ENCODE measurements at places on chromosomes 7 and 10.

- DNase-seq = no peak
These were observed 95.8 kb upstream of the TNS3 start for GRCh38 chr7:47677664-47678063.

DNA sequence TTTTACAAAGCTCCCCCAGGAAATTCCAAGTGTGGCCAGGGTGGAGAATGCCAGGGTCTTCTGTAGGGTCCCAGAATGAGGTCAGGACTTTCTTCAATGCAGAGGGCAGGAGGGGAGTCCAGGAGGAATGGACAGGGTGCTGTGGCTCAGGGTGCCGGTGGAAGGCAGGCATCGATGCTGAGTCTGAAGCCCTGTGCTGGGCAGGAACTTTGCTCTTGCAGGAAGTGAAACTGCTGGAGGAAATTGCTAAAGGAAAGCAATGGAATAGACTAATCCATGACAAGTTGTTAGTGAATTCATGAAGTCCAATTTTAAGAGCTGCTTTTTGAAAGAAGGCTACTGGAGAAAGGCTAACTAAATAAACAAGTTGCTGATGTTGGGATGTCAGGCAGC, 14.8 kb downstream of the PTPRE start:
- DNase-seq = no peak

GRCh38 chr7:12625836-12626235, 55.3 kb downstream of the SCIN start:
- DNase-seq = no peak

DNA sequence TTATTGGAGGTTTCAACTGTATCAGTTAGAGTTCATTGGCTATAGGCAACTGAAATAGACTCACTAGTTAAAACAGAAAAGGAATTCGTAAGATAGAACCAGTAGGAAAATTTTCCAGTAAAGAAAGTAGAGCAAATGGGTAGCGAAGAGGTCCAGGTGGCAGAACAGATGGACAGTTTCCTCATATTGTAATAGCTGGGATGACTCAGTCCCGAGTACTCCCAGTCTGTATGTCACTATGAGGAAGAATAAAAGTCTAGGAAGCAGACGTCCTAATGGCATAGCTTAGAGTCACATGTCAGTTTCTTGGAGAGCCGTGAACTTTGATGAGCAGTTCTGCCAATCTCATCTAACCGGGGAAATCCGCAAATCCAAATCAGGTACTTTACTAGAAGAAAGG, 95.3 kb downstream of the RNF32 start:
- DNase-seq = no peak

GRCh38 chr10:122373721-122374120, 787 bp upstream of the PLEKHA1 start:
- DNase-seq = no peak

DNA sequence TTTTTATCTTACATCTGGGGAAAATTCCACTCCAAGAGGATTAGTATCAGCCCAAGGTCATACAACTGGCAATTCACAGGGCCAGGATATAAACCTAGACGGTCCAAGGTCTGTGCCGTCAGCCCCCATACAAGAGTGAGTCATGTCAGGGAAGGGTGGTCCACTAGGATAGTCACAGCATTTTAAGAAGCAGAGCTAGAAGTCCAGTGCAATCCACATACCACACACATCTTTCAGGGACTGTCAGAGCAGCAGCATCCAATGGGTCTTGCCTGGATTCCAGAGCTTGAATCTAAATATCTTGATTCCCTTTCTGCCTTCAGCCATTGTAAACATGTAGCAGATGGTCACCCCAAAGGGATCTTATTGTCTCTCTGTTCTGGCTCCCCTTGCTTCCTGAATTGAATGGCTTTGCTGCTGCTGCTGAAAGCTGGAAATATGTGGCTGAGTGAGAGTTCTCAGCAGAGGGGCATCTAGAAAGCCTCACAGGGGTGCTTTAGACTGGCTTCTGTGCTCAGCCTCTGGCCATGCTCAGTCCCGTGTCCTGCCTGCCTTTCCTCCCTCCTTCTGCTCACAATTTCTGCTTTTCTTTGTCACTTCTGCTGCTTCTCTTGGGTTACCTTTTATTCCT, 9.9 kb upstream of the OR6V1 start:
- no peak for DNase-seq

GRCh38 chr10:97039538-97040247, 146.1 kb downstream of the SLIT1 start:
- no peak for DNase-seq

DNA sequence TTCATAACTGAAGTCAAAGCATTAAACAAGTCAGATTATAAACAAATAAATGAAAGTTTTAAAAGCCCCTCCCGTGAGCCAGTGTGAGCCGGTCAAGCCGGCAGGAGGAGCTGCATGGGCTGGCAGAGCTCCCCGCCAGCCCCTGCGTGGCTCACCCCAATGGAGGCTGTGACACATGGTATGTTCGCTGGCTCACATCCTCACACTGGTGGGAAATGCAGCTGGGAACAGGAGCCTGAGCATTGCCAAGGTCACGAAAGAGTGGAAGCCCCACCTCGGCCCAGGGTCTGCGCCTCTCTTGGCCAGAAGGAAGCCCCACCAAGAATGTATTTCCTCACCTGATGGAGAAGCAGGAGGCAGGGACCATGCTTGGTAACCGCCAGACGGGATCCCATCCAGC, 261.7 kb upstream of the TCERG1L start:
- no peak for DNase-seq

GRCh38 chr7:82152858-82153257, 290.7 kb downstream of the CACNA2D1 start:
- DNase-seq = no peak

- DNase-seq = no peak
These were observed 142.9 kb upstream of the ITGB1 start for GRCh38 chr10:33100781-33101391.

DNA sequence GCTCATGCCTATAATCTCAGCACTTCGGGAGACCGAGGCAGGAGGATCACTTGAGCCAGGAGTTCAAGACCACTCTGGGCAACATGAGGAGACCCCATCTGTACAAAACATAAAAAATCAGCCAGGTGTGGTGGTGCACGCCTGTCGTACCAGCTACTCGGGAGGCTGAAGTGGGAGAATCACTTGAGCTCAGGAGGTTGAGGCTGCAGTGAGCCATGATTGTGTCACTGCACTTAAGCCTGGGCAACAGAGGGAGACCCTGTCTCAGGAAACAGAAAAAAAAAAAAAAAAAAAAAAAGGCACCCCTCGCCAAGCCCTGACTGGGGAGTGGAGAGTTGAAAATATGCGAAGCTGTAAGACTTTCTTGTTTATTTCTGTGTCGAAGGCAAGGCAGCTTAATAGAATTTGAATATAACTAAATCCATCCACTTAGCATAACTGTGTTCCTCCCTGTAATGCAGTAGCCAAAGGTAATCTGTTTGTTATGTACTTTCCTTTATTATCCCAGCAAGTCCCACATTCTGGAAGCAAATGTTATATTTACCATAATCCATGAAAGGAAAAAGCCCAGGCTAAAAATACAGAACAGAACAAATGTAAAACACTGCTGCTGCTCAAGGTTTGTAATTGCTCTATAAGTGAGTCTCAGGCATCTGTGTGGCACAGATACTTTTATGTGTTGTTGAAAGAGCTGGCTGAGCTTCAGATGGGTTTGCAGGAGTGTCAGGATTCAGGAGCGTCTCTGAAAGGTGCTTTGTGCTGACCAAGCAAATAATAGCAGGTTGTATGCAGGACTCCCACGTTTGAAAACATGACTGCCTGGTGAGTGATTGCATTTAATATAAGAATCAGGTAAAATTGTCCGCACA, 127.2 kb downstream of the CELF2 start:
- no peak for DNase-seq

GRCh38 chr7:135275971-135276580, 42.4 kb downstream of the STRA8 start:
- DNase-seq = no peak

- no peak for DNase-seq
These were observed 3.4 kb downstream of the SCIN start for GRCh38 chr7:12573885-12574284.

GRCh38 chr10:118963933-118964332, 65.6 kb upstream of the NANOS1 start:
- DNase-seq = no peak

DNA sequence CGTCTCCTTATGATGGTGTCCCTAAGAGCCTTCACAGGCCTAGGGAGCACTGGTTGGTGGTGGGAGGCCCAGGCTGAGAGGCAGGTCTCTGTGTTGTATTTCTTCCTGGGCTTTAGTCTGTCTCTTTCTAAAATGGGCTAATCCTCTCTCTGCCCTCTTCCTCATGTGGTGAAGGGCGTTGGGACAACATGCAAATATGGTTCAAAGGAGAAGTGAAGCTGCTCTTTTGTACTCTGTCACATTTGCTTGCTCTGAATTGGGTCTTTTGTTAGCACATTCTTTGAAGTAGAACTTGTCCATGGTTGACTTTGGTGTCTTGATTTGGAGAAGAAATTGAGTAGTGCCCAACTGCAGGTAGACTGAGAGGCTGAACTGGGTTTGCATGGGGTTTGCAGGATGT, 814 bp downstream of the HK1 start:
- no peak for DNase-seq

DNA sequence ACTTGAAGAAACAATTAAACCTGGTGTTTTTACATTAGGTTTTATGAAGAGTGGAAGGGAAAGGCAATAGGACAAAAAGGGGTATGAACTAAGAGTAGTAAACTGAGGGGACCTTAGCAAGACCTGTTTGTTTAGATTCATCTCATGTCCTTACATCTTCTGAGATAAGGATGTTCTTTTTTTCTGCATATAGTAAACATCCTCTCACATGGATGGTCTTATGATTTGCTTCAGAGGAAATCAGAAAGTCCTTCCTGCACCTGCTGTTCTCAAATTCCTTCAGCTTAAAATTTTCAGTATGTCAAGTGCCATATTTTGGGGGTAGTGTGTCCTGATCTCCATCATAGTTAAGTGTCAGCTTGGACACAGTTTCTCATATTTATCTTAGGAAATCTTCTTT, 232.6 kb downstream of the ADK start:
- no peak for DNase-seq

DNA sequence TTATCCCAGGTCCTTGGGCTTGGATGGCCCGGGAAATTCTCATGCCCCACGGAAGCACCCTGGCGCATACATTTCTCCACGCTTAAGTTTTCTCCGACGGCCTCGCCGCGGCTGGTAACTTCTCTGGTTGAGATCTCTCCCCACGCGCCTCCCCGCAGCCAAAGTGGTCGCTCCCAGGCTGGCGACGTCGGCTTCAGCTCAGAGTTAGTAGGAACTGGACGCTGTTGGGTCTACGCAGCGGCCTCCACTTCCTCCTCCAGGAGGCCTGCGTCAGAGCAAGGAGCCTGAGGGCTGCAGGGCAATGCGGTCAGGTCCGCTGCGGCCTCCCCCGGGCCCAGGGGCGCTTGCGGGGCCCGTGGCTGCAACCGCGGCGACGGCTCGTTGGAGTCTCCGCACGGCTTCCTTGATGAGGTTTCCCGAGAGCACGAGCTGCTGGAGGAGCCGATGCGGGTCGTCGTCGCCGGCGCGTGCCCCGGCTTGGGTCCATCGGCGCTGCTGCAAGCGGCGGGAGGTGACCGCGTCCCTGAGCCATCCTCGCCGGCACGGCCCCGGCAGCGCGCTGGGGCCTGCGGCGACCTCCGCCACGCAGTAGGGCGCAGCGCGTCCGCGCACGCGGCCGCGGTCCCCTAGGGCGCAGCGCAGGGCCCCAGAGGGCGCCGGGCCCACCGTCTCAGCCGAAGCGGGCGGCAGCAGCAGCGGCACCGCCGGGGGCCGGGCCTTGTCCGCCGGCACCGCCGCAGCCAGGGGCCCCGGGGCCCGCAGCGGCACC, 744 bp downstream of the FRAT2 start:
- DNase-seq = no peak

- DNase-seq = no peak
These were observed 190.4 kb downstream of the AHR start for GRCh38 chr7:17488829-17489228.

DNA sequence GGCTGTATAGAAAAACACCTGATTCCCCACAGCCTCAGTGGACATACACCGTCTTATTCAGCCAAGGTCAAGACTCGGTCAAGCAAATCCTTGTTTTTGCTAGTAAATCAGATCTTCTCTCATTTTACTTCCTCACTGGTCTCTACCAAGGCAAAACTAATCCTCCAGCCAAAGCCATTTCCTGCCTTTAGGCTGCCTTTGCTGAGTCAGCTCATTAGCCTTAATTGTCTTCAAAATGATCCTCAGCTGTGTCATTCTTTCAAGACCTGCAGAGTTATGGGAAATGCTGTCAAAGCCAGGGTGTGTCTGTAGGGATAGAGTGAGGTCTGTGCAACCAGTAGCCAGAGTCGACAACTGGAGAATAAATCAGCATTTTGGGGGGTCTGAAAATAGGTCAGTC, 107.2 kb upstream of the FAM180A start:
- no peak for DNase-seq

GRCh38 chr7:50281680-50282445, 22.7 kb upstream of the IKZF1 start:
- no peak for DNase-seq

DNA sequence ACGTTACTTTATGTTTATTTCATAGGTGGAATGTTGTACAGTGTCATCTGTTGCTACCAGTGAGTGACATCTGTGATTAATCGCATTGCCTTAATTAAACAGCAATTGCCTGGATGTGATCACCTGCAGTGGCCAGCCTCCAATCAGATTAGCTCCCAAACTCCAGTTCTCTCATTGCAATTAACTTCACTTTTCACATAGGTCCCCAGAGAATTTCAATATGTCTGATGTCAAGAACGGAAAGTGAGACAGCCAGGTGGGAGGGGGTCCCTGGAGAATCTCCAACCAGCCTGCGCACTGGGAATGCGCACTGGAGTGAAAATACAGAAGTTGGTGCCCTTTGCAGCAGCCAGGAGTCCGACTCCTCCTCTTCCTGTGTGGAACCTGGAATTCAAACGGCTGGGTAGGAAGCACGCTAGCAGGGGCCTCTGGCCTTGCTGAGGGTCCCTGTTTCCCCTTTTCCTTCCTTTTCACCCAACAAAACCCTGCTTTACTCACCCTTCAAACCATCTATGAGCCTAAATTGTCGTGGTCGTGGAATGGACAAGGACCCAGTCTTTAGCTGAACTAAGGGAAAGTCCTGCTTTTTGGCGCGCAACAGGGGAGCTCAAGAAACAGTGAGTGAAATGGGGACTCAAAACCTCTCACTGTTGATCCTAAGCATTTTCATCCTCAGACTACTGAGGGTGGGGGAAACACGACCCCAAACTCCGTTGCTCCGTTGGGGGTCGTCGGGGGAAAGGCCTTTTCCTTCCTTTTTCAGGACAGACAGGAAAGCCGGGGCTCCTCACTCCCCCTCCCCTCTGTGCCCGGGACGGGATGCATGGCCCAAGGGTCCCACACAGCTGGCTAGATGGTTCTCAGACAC, 1355.5 kb upstream of the LRRTM3 start:
- no peak for DNase-seq

GRCh38 chr10:88788924-88789323, 13.6 kb upstream of the LIPM start:
- DNase-seq = no peak

DNA sequence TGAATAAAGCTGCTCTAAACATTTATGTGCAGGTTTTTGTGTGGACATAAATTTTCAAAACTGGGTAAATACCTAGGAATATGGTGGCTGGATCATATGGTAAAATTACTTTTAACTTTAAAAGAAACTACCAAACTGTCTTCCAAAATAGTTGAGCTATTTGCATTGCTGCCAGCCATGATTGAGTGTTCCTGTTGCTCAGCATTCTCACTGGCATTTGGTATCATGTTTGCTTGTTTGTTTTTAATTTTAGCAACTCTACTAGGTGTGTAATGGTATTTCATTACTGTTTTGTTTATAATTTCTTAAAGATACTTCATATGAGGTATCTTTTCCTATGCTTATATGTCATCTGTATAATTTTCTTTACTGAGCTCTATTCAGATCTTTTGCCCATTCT, 143.2 kb downstream of the POLR1F start:
- no peak for DNase-seq
